Stimulated activated CD4-positive, alpha-beta T cell treated with anti-CD3 and anti-CD28 coated beads, Interleukin-15, amount 100 ng/mL, for 1 hour (primary cell): ENCODE measurements at places on chromosomes 3 and 15.

DNA sequence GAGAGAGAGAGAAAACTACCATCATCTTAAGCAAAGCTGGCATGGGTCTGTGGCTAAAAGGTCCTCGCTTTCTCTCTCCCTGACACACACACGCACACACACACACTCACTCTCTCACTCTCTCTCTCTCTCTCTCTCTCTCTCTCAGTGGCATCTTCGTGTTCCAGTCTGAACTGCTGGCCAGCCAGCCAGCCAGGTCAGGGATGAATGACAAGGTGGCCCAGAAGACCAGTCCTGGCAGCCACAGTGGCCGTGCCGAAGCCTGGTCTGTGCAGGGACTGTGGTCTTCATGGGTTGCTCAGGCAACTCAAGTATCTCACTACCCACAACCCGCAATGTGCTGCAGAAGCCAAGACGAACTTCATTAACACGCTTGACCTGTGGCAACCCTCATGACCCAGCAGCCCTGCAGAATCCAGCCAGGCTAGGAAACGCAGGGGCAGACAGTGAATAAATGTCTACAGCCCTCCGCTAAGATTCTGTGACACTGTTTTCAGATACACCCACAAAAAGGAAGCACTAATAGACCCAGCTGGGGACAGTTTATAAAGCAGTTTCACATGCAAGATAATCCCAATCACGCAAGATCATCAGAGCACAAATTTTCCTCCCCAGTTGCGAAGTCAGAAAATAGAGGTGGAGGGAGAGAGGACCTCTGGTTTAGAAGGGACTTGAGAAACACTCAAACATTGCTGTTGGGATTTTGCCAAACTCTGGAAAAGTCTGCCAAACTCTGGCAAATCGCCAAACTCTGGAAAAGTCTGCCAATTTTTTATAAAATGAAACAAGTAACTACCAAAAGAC, 66.4 kb downstream of the XXYLT1 start:
- DNase-seq, result no peak

- no peak for DNase-seq
Measured at GRCh38 chr15:98955961-98956723, 51.5 kb downstream of the PGPEP1L start.

GRCh38 chr15:81336568-81336967, 12.6 kb upstream of the STARD5 start:
- no peak for DNase-seq

DNA sequence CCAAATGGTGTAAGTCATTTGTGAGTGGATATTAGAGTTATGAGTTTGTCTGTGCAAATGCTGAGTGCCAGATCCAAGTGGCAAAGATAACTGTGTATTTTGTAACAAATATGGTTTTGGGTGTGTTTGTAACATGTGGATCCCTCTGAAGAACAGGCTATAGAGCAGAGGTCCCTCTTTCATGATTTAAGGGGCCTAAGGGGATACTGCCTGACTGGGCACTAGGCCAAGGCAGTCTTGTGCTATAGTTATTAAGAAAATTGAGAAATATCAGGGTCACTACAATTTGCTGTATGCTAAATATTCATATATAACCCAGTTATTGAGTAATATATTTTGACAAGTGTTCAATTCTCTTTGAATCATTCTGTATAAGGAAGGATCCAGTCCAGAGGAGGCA, 555.6 kb upstream of the RGMA start:
- DNase-seq, result no peak

DNA sequence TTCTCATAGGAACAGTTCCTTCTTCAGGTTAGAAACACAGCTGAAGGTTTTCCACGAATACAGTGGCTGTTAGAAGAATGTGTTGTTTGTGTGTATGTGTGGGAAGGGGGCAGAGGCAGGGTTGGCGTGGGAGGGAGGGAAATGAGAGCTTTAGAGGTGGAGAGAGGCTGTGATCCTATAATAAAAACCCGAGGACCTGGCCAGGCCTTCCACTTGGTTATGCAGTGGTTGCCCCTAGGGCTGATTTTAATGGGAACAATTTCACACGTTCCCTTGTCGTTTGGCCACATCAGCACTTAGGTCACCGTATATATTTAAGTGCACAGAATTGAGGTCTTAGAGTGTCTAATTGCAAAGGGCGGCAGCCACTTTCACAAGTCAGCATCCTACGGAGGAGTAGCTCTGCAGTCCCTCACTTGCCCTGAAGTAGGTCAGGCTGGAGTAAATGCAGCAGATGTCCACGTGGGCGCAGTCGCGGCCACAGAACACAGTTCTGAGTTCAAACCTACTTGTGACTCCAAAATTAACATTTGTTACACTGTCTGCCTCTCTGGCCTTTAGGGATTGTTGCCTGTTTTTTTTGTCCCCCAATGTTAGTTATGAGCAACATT, 85.6 kb downstream of the PDCD6IP start:
- DNase-seq, result no peak

GRCh38 chr3:19392150-19392549, 243.8 kb downstream of the KCNH8 start:
- DNase-seq, result no peak

GRCh38 chr3:175619369-175619768, 760.2 kb downstream of the NAALADL2 start:
- no peak for DNase-seq

DNA sequence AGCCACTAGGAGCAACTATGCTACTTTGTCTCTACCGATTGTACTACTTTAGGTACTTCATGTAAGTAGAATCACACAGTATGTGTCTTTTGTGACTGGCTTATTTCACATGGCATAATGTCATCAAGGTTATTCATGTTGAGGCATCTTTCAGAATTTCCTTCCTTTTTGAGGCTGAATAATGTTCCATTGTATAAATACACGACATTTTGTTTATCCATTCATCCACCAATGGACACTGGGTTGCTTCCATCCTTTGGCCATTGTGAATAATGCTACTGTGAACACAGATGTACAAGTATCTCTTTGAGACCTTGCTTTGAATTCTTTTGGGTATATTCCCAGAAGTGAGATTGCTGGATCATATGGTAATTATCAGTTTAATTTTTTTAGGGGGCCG, 29.2 kb downstream of the MYO5A start:
- DNase-seq, result no peak

DNA sequence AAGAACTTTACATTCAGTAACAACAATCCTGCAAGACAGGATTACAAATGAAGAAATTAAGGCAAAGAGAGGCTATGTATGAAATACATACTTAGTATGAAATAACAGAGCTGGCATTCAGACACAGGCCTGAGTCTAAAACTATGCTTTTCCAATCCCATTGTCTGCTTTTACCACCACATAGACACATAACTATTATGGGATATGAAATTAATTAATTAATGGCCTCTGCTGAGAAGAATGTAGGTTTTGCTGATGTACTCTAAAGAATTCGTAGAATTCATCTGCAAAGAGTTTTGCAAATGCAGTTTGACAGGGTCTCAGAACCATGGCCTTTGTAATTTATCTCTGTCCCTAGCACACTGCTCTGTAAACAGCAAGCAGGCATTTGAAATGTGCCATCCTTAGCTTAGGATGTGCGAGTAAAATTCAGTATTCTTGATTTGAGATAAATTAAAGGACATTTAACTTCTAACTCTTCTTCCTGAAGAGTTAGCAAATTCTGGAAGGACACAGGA, 54.5 kb upstream of the BOC start:
- no peak for DNase-seq

GRCh38 chr3:16309558-16309957, 44.5 kb downstream of the OXNAD1 start:
- no peak for DNase-seq

DNA sequence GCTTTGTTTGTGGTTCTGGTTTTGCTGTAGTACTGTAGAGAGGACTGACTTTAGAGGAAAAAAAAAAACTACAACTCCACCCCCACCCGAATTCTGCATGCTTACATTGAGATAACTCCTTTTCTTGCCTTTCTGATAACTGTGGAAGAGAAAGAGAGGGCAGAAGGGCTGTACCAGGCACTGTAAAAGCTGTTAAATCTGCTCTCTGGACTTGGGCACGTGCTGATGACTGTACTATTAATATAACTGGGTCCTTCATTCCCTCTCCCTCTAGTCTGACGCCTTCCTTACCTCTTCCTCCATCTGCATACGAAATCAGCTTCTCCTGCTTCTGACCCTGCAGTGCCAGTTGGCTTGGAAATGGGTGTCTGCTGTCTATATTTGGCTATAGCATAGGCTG, 15.0 kb downstream of the MAPKBP1 start:
- no peak for DNase-seq
